Activated naive CD8-positive, alpha-beta T cell treated with anti-CD3 and anti-CD28 coated beads, Interleukin-2, amount 50 U/mL, for 16 hours (primary cell): ENCODE measurements at places on chromosomes 5 and 9.

GRCh38 chr5:109580225-109580624 is 109.5 kb upstream of the MAN2A1 start:
- DNase-seq = no peak

DNA sequence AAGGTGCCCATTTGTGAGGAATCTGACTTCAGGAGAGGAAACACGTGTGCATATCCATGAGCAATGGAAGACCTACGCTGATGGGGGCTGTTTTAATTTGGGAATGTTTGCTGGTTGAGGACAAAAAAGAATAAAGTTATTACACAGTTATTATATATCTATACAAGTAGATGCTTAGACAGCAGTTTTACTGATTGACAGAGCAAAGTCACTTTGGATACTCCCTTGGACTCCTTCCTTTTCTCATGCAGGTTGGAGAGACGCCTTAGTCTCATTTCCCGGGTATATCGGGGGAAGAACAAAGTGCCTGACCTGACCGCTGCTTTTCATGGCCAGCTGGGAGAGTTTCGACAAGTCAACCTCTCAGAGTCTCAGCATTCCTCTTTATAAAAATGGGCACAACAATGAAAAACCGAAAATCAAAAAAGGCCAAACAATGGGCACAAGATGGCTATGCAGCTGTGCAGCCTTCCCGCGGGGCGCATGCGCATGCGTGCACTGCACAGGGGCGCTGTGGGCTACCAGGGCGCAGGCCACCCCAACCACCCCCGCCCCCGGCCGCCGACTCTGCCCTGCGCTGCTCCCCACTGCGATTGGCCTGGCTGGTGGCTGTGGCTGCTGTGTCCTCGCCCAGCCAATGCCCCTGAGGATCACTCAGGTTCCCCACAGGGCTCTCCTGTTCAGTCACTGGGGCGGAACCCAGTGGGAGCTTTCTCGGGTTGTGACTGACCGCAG is 18.1 kb downstream of the NFIL3 start:
- DNase-seq = no peak

GRCh38 chr9:26329974-26330373 is 562.6 kb downstream of the CAAP1 start:
- no peak for DNase-seq

GRCh38 chr5:151906246-151906645 is 18.4 kb downstream of the GLRA1 start:
- DNase-seq = no peak

- no peak for DNase-seq
Observed at GRCh38 chr5:168137265-168137664, 154.2 kb upstream of the WWC1 start.

GRCh38 chr5:77425998-77426659 is 66.0 kb downstream of the WDR41 start:
- DNase-seq = no peak

DNA sequence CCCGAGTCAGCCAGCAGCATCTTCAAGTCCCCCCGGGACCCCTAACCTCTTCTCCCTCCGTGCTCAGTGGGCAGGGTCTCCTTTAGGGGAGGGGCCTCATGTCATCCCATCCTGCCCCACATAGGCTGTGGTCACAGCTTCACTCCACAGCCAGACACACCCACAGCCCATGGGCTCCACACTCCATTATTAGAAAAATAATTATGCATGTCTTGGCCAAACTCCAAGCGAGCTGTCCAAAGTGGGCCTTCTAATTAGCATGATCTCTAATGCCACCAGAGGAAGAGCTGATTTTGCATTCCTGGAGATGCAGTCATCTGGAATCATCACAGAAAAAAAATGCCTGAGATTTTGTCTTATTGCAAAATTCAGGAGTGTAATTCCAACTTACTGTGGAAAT is 418.2 kb downstream of the IRX2 start:
- DNase-seq = no peak

- no peak for DNase-seq
Observed at GRCh38 chr5:157076558-157076957, 17.6 kb upstream of the HAVCR1 start.

- no peak for DNase-seq
Observed at GRCh38 chr5:140049205-140049604, 6.1 kb upstream of the NRG2 start.

DNA sequence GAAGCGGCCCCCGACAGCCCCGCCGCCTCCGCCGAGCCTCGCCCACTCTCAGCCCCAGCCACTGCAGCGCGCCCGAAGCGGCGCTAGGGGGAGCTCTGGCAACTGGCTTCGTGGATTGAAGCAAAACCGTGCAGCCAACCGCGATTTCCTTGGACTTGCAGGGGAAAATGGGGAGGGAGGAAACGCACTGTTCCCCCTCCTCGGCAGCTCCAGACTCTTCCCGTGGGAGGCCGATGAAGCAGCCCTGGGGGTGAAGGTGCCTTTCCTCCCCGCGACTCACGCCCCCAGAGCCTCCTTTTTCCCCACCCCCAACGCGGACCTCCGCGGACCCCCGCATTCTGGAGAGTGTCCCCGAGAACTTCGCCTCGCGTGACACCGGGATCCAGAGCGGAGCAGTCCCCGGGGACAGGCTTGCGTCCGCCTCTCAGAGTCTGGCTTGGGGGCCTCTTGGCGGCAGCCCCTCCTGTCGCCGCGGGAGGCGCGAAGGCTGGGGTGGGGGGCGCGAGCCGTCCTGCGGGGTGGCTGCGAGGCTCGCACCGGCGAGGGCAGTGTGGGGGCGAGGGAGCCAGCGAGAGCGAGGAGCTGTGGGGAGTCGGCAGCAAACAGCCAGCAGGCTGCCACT is 3.8 kb downstream of the IER5L start:
- peak; percentile 62 for DNase-seq

- DNase-seq = no peak
Observed at GRCh38 chr5:103177543-103177942, 57.4 kb downstream of the PPIP5K2 start.

DNA sequence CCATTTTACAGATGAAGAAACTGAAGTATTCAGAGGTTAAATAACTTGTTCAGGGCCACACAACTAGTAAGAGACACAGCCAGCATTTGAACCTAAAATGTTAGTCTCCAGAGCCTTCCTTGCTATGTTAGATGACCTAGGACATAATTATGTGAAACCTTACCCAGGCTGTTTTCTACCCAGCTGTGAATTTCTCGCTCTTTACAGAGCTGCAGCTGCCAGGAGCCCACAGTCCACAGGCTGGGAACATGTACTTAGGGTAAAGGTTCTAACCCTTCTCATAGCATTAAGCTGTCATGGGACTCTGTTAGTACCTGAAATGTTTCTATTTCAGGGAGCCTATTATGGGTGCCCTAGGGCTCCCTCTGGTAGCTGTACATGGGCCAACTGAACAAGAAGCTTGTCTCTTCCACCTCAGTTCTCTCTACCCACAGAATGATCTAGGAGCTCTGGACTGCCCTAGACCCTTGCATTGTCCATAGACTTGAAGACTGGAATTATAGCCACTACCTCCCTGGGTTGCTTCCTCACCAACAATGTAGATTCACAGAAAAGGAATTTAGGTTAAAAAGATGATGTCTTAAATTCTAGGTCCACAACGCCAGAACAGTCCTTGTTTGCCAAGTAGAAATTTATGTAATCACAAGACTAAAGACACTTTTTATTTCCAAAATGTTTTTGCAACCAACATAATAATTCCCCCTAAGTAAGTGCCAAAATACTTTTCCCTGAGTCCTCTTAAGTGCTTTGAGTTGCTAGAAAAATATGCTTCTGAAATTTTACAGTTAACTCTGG is 262.9 kb downstream of the PIK3R1 start:
- no peak for DNase-seq

- DNase-seq = no peak
Observed at GRCh38 chr5:172454358-172455086, at the start of gene SH3PXD2B. TSS of gene SH3PXD2B (minus strand) at chr5:172454525. CDS start at chr5:172454352, 173 bp downstream.

- no peak for DNase-seq
Observed at GRCh38 chr5:37834542-37835379, 5.1 kb downstream of the GDNF start.

DNA sequence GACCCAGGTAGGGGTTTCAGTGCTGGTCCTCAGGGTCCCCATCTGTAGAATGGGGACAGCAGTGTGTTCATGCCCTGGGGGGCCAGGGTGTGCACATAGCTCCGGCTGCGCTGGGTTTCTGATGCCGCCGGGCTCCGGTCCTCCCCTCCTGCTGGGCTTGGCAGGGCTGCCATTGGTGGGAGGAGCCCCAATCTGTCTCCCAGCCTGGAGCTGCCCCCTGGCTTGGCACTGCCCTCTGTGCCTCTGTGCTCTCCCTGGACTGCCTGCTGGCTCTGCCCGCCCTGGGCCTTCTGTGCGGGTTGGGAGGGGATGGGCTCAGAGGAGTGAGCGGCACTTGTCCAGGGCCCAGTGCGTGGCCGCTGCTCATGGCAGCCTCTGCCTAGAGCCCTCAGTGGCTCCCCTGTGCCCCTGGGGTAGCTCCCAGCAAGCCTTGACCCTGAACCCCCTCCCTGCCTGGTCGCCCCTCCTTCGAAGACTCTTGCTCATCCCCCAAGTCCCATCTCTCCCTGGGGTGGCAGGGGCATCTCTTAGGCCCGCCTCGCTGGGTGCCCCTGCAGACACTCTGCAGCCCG is 35.7 kb downstream of the RXRA start:
- DNase-seq = no peak

DNA sequence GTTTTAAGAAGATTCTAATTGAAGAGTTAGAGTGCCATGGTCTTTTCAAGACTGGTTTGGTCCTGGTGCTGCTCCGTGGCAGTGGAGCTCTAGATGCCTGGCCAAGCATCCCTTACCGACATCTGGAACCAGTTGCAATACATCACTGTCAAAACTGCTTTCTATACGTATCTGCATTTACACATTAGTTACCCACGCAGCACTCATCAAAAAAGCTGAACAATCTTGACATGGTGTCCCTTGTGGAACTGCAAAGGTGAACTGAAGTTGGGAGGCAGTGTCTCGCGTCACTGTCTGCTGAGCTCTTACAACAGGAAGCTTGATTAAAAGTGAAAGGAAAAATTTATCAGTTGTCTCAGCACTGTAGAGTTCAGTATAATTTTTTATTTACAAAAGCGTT is 82.6 kb downstream of the PBX3 start:
- DNase-seq = no peak

- DNase-seq = no peak
Observed at GRCh38 chr5:180600554-180601041, 9.3 kb upstream of the SCGB3A1 start.
